Stimulated activated CD4-positive, alpha-beta T cell treated with anti-CD3 and anti-CD28 coated beads, TNF-alpha, amount 100 ng/mL, for 4 hours (primary cell): ENCODE measurements at places on chromosomes 13 and 19.

GRCh38 chr19:44903602-44904425 is 1.8 kb upstream of the APOE start:
- DNase-seq = peak; percentile 64

GRCh38 chr13:57629821-57630235 is 1.7 kb upstream of the PCDH17 start:
- no peak for DNase-seq

DNA sequence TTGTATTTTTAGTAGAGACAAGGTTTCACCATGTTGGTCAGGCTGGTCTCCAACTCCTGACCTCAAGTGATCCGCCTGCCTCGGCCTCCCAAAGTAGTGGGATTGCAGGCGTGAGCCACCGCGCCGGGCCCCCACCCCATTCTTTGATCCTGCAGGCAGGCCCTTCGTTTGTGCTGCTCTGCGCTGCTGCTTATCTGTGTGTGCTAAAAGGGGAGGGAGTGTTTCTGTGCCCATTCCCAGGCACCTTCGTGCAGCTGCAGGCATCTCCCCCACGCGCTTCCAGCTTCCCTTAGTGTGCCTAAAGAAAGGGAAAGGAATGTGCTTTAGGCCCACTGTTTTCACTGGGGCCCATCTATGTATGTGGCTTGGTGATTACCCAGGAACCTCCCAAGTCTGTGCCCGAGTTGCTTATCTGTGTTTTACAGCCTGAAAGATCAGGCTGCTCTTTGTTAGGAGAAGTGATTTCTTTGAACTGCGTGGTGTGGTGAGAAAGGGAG is 27.2 kb downstream of the EPN1 start:
- DNase-seq = no peak

DNA sequence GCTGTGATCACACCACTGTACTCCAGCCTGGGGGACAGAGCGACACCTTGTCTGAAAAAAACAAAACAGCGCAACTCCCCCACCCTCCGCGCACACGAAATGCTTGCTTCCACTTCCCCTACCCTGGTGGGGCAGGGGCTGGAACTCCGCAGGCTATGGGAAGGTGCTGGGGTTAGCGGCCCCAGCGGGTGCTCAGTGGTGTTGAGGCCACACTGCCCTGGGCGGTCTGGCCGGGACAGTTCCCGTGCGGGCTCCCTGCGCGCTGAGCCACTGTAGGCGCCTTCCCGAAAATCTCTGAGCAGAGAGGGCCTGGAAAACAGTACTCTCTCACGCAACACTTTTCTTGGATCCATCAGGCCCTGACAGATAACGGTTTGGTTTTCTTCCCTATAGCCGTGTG is 1.1 kb upstream of the WTIP start:
- no peak for DNase-seq

- peak; percentile 56 for DNase-seq
Measured at GRCh38 chr19:55467236-55468053, 2.9 kb upstream of the C19orf85 start.

DNA sequence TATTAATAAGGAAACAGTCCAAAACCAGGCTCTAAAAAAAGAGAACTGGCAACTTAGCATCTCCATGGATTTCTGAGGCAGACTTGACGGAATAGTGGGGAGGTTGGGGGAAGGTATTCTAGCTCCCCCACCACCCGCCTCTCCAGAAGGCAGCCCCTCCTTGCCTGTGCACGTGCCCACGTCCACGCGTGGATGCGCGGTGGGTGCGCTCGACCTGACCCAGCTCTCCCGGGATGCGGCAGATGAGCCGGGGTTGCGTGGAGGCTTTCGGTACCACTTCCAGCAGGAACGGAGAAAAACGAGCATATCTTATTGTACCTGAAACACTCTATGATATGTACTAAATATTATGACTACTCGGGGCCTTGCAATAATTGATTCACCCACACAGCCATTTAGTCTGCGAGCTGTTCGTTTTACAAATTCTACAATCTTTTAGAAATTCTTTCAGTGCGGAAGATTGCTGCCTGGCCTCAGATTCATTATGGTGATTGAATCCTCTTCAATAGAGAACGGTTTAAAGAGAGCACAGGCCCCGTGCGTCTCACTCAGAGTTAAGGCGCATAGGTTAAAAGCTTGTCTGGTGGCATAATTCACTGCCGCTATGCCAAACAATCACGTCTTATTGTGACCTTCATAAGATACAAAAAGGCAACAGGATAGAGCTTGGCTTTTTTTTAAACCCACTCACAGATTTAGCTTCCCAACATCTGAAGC is 117.9 kb downstream of the URI1 start:
- no peak for DNase-seq

DNA sequence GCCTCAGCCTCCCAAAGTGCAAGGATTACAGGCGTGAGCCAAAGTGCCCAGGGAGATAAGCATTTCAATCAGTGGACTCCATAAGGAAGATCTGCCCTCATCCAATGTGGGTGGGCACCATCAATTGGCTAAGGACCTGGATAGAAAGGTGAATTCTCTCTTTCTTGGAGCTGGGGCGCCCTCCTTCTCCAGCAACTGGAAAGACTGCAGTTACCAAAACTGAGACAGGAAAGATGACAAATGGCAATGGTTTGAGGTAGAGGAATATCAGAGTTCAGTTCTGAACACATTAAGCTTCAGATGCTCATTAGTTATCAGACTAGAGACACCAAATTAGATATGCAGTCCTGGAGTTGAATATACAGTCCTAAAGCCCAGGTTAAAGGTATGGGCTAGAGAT is 10.5 kb upstream of the ELF1 start:
- DNase-seq = no peak

DNA sequence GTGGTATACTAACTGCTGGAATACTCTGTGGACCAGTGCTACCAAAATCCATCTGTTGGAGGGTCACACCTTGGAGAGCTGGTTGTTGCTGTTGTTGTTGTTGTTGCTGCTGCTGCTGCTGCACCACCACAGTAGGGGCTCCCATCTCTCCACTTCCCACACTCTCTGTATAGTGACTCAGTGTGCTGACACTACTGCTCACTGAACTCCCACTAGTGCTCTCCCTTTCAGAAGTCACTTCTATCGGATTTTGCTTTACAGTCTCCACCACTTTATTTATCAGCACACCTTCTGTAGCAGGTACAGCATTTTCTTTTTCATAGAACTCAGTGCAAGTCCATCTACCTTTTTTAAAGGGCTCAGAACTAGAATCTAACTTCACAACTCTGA is 1.7 kb downstream of the TSC22D1 start:
- no peak for DNase-seq

- no peak for DNase-seq
Measured at GRCh38 chr13:54018485-54018884, 989.9 kb downstream of the OLFM4 start.

GRCh38 chr19:18774782-18775444 is 16.2 kb downstream of the COMP start:
- DNase-seq = no peak

- no peak for DNase-seq
Measured at GRCh38 chr19:11578258-11579142, 1.1 kb upstream of the ACP5 start.

DNA sequence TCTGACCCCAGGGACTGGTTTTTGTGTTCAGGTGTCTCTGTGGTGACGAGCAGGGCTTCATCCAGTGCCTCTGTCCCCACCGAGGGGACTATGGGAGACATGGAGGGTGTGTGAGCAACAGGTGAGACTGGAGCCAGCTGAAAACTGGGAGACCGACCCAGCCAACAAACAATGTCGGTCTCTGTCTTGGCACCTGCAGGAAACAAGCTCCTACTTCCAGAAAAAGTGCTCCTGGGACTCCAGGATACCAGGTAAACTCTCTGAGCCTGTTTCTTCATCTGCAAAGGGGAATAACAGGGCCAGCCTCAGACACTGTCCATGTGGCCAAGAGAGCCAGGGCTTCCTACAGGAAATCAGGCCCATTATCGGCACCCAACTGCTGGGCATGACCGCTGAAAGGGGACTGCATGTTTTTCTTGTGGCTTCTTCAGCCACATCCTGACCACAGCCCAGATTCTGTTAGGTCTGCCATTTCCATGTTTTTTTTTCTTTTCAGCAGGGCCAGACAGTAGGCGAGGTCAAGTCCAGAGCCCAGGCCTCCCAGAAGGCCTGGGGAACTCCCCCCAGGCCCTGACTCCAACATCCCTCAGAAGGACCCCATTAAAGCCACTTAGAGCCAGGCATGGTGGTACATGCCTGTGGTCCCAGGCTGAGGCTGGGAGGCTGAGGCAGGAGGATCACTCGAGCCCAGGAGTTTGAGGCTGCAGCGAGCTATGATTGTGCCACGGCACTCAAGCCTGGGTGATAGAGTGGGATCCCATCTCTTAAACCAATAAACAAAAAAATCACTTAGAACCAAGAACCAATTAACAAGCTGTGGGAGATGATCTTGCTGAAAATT is 836 bp upstream of the BST2 start:
- DNase-seq = no peak

GRCh38 chr19:47419030-47419783 is at the start of gene MEIS3:
TSS of gene MEIS3 (minus strand) at chr19:47419527. CDS start at chr19:47419081, 446 bp downstream.
- no peak for DNase-seq

DNA sequence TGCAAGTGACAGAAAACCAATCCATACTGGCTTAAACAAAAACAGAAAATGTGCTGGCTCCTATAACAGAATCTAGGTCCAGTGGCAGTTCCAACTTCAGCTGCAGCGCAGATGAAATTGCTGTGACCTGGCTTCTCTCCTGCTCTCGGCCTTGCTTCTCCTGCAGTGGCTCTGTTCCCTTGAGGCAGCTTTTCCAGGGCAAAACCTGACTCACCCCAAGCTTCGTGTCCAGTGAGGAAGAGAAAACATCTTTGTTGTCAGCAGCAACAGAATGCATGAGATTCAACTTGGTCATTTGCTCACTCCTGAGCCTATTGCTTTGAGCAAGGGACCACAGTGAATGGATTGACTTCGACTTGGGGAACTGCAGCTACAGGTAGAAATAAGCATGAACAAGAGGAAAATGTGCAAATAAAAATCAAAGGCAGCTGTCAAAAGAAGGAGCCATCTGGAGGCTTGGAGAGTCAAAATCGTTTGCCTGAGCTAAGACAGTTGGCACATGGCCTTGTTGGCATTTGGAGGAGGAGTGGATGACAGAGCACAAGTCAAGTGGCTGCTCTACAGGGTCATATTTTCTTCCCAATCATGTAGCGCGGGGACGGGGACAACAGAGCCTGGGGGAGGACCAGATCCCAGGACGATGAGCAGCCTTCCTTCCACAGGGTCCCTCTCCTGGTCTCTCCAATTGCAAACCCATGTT is 523.4 kb downstream of the FGF9 start:
- no peak for DNase-seq

GRCh38 chr19:15977690-15978089 is 28.9 kb downstream of the OR10H4 start:
- DNase-seq = no peak

DNA sequence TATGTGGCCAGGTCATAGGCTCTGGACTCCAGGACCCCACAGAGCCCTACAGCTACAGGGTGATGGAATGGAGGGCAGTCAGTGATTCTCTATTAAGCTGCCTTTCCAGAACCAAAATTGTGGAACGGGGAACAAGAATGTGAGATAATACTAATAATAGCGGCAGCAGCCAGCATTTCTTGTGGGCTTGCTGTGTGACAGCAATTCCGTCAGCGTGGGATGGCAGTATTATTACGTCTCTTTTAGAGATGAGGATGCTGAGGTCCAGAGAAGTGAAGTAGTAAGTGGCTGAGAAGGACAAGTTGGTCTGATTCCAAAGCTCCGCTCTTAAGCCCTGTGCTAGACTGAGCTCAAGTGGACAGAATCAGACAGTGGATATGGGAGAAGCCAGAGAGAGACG is 24.4 kb downstream of the GRIK5 start:
- DNase-seq = no peak

DNA sequence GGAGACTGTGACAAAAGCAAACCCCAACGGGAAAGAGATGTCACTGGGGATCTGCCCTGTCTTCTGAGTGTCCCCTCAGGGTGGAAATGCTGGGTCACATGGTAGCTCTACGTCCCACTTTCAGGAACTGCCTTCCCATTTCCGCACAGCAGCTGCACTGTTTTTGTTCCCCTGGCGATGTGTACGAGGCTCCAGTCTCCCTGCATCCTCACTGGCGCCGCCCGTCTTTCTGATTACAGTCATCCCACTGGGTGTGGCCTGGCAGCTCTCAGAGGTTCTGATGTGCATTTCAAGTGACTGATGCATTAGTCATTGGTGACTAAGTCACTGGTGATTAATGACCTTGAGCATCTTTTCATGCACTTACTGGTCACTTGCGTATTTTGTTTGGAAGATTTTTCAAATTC is 21.2 kb downstream of the PCID2 start:
- DNase-seq = peak; percentile 52

DNA sequence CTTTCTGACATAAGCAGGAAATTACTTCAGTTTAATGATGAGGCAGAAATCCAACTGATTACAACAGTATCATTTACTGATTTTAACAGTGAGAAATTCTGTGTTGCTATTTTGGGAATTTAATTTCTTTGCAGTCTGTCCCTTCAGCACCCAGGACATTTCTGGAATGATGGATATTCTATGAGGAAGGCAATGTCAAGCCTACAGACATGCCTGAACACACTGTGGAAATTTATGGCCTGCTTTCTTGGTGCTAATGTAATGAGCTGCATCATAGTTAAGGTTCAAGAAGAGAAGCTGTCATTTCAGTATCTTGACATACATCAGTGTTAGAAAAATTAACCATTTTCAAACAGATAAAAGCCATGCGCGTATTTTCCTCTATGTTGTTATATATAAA is 87.7 kb downstream of the SLITRK1 start:
- DNase-seq = no peak

- no peak for DNase-seq
Measured at GRCh38 chr19:21841488-21842097, 5.6 kb upstream of the ZNF43 start.

GRCh38 chr13:46473806-46474205 is 79.2 kb upstream of the LRCH1 start:
- DNase-seq = no peak

DNA sequence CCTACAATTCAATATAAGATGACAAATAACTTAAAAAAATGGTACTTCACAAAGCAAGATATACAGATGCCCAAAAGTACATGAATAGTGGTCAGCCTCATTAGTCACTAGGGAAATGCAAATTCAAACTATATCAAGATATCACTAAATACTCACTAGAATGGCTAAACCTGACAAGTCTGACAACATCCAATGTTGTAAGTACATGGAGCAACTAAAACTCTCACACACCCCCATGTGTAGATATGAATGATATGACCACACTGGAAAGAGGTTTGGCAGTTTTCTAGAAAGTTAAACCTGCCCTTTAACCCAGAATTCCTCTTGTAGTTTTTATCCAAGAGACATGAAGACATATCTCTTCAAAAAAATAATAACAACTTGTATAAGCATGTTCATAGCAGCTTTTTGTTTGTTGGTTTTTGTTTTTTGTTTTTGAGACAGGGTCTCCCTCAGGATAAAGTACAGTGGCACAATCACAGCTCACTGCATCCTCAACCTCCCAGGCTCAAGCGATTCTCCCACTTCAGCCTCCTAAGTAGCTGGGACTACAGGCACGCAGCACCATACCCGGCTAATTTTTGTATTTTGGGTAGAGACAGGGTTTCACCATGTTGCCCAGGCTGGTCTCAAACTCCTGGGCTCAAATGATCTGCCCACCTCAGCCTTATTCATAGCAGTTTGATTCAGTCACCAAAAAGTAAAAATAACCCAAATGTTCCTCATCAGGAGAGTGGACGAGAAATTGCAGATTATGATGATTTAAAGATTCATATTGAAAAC is 55.1 kb downstream of the RFX2 start:
- DNase-seq = no peak
